Activated T-cell treated with anti-CD3 and anti-CD28 coated beads, Interleukin-2, amount 50 U/mL, for 48 hours (primary cell): ENCODE measurements at places on chromosomes 1 and 21.

DNA sequence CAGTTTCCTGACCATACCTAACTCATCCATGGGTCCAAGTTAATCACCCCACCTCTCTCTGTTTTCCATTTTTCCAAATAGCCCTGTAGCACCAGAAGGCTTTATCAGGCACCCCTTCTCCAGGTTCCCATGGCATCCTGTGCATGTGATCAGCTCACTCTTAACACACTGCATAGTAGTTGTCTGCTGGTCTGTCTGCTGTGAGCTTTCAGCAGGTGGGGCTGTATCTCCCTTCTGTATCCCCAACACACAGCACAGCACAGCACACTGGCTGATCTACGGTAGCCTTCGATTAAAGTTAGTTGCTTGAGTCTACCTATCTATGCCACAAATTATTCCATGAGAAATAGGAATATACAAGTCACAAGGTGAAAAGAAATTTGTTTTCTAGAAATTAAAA, 54.3 kb upstream of the C1orf198 start:
- DNase-seq: no peak

DNA sequence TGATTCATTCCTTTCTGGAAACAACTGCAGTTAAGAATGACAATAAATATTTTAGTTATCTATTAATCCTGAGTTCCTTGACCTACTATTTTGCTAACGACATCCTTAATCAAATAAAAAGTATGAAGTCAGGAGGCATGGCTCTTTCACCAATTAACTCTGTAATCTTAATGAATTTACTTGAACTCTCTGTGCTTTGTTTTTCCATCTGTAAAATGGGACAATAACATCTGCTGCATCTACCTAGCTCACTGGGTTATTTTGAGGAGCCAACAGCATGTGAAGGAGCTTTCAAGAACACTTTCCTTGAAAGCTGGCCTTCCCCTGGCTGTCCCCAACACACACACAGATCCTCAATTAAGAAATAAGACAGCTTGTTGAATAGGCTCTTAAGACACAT, 47.9 kb downstream of the COLGALT2 start:
- no peak for DNase-seq

DNA sequence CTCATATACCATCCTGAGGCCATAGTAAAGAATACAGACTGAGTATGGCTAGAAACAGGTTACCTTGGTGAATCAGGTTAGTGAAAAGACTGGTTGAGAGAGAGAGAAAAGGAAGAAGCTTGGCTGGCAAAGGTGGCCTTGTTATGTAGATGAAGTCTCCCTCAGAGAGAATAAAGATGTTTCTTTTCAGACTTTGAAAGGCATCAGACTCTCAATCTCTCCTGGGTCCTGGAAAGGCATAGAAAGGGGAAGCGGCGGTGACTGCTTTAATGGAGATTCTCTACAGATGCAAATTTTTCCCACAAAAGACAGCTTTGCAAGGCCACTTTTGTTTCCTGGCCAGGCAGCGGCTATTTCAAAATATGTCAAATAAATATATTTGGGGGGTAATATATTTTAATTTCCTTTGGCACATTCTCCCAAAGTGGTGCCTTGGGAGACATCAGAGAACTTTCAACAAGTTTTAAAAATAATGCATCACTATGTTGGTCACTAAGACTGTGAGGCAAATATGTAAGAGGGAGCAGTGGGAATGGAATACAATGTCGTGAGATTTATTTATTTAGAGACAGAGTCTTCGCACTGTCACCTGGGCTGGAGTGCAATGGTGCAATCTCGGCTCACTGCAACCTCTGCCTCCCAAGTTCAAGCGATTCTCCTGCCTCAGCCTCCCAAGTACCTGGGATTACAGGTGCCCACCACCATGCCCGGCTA, 46.1 kb downstream of the NPHS2 start:
- no peak for DNase-seq

- DNase-seq: peak; percentile 39
Measured at GRCh38 chr1:110765640-110766335, 91.0 kb upstream of the KCNA3 start.

GRCh38 chr1:169110236-169110635, 3.7 kb downstream of the ATP1B1 start:
- no peak for DNase-seq

- no peak for DNase-seq
Measured at GRCh38 chr1:157198619-157199420, 60.6 kb upstream of the ETV3 start.

GRCh38 chr1:175960169-175960568, 216.8 kb upstream of the TNR start:
- DNase-seq: no peak

DNA sequence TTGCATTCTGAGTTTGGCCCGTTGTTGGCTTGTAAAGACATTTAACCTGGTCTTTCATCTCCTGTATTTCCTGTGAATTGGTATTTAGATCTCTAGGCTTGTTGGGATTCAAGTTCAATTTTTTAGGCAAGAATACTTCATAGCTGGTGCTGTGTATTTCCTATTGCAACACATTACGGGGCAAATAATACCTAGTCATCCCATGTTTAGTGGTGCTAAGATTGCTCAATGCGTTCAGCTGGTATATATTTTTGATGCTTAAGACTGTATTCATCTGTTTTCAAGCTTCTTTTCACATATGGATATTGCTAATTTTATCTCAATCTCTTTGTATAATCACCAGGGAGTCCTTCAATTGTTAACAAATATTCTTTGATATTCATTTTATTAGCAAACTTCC, 87.5 kb upstream of the ZBTB18 start:
- no peak for DNase-seq

DNA sequence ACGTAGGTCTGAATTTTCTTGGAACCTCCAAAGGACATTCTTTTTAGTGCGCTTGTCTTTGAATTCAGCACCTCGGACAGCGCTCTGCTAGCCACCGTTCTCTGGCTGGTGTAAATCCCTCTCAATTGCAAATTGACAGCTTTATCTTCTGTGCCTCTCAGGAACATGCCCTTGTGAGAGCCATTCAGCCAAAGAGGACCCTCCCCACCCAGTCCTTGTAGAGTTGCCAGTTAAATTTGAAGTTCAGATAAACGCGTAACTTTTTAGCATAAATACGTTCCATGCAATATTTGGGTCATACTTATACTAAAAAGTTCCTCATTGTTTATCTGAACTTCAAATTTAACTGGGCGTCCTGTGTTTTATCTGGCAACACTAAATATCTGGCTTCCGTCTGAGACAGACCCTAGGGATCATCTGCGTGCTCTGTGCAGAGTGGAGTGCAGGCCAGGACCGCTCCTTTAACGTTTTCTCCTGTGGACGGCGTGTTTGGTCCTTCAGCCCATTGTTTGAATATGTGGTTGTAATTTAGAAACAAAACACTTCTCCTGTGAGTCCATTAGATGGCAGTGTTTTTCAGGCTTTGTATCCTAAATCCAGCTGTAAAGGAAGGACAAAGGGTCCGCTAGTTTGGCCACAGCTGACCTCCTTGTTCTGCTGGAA, 7.0 kb downstream of the KCNAB2 start:
- peak; percentile 51 for DNase-seq

GRCh38 chr1:99252630-99253029, 11.7 kb upstream of the PLPPR4 start:
- no peak for DNase-seq
